ENCODE measurements at places on chromosomes 7 and 10.

- peak; percentile 43 for DNase-seq
These were observed 115.6 kb upstream of the MKLN1 start for GRCh38 chr7:131212114-131212513.

GRCh38 chr7:106283501-106283830 lies 1.3 kb downstream of the NAMPT start:
- DNase-seq: peak; percentile 9

GRCh38 chr7:4700577-4701235 lies 18.6 kb downstream of the FOXK1 start:
- peak; percentile 99 for DNase-seq

GRCh38 chr7:81207801-81208200 lies 288.9 kb upstream of the SEMA3C start:
- DNase-seq: no peak

GRCh38 chr7:90669492-90669891 lies 73.4 kb downstream of the CDK14 start:
- no peak for DNase-seq

DNA sequence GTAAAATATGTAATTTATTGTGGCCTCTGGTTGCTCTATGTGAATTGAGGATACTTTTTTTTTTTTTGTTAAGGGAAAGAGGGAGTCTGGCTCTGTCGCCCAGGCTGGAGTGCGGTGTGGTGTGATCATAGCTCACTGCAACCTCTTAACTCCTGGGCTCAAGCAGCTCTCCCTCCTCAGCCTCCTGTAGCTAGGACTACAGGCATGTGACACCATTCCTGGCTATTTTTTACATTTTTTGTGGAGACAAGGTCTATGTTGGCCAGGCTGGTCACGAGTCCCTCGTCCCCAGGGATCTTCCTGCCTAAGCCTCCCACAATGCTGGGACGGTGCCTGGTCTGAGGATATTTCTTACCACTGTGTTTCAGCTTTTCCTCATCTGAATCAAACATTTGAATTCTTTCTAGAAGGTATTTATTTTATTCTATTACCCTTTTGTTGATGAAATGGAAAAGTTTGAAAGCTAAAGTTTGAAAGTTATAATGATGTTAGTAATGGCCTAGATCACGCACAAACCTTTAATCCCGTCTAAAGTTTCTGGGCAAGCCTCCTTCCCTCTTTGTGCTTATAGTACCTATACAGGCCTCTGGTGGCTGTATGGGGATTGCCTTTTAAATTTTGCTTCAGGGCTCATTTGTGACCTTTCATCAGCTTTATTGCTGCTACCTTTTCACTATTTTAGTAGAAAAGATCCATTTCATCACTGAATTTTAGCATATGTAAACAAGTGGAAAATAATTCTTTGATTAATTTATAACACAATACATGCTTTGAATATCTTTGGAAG lies 2.0 kb downstream of the IFRD1 start:
- peak; percentile 88 for DNase-seq

GRCh38 chr10:131077031-131077430 lies 234.5 kb downstream of the TCERG1L start:
- no peak for DNase-seq
